ENCODE measurements at places on chromosomes 11 and 22.

GRCh38 chr11:36073411-36074203, 129.7 kb downstream of the LDLRAD3 start:
- no peak for DNase-seq

- no peak for DNase-seq
Observed at GRCh38 chr11:119706029-119706428, 23.0 kb downstream of the NECTIN1 start.

DNA sequence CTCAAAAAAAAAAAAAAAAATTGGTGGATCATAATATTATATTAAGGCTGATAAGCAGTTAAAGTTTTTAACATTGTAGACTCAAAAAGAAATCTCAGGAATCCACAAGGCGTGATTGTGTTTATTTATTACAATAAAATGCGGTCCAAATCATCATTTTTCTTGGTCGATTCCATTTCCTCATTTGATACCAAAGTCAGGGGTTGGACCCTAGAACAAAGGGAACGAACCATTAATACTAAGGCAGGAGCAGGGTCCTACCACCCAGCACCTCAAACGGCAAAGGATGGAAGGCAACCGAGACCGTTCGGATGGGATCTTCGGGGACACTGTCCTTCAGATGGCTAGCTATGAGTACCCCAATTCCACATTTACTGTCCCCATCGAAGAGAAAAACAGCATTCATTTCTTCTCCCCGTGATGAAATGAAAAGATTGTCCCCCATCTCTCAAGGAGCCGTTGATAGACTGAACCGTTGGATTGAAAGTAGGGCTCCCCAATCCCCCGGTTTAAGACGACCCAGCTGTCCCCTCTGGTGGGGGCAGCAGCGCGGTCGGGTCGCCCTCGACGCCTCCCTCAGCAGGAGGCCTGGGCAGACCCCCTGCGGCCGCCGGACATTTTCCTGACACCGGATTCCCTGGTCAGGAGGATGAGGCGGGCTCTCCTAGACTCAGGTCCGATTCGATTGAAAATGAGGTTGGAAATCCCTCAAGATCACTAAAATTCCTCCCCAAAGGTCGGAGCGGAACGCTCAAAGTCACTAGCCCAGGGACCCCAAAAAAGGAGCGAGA, 607 bp downstream of the DMC1 start:
- no peak for DNase-seq

- DNase-seq = no peak
Observed at GRCh38 chr11:119476666-119477331, 53.8 kb upstream of the THY1 start.

GRCh38 chr11:69287968-69288882, 5.7 kb upstream of the MYEOV start:
- no peak for DNase-seq

GRCh38 chr11:36041988-36042611, 98.2 kb downstream of the LDLRAD3 start:
- DNase-seq = no peak

DNA sequence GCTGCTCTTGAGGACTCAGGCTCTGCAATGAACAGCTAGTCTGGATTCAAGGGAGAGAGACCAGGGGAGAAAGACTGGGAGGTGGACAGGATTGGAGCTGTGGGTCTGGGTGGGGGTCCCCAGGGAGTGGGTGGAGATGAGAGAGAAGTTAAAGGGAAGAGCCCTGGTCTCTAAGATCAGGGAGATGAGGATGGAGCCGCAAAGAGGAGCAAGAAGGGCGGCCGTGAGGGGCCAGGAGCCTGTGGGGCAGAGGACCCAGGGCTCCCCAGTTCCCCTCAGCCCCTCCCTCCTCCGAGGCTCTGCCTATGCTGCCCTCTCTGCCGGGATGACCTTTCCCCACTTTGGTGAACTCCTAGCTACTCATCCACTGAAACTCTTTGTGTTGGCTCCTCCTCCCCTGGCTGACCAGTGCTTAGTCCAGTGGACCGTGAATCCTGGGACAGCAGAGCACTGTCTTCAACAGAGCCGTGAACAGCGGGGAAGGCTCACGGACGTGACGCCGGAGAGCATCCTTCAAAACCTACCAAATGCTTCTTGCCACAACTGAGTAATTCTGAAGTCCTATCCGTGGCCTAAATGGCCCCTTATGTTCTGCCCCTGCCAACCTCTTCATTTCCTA, 16.4 kb upstream of the RFPL3 start:
- no peak for DNase-seq

DNA sequence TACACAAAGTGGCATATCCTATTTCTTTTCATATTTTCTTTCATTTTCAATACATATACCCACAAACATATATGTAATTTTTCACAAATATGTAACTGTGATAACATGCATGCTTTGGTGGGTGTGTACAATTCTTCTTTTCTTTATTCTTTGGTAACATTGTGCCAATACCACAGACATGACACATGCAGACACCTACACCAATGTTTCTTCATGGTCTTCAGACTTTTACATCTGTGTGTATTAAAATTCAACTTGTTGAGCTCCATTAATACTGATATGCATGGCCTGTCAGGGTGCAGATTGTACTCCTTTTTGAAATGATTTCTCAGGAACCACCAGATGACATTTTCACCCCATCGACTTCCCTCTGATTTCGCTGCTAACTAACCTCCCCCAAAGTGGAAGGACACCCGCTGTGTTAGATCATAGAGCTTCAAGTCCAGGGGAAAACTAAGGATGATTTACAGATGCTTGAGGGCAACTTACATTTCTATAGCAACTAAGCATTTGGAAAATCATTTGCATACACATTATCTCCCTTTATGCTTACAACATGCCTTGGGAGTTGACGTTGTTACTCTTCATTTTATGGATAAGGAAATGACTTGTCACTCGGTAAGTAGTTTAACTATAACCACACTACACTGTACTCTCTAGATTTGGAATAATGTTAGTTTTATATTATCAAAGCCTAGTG, 10.5 kb upstream of the PANX3 start:
- DNase-seq = no peak

GRCh38 chr11:34175284-34176019, 70.0 kb downstream of the NAT10 start:
- DNase-seq = no peak

Measured in T follicular helper cell (primary cell).